ENCODE measurements at places on chromosomes 1 and 21.

DNA sequence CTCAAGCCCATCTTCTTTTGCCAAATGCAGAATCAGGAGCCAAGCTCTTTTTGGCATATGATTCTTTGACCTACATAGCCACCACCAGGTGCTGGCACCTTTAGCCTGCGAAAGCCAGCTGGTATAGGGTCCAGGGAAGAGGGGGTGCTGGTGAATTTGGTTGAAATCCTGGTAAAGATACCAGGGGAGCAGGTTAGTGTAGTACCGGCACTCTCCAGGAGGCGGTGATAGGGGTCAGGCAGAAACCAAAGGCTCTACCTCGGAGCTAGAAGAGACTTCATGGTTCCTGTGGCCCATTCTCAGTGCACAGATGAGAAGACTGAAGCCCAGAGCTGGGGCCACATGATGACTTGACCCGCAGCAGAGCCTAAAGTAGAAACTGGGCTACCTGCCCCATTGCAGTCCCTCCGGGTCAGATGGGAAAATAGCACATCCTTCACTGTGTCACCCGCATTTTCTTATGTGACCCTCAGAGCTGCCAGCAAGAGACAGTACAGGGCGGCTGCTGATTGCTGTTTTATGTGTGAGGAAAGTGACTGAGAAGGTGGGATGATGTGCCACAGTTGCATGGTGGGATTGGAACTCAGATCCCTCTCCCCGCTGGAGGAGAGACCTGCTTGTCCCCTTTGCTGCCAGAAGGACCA lies 36.0 kb upstream of the IL19 start:
- DNase-seq = peak; percentile 47

GRCh38 chr21:42827588-42827987 lies 51.8 kb downstream of the WDR4 start:
- no peak for DNase-seq

DNA sequence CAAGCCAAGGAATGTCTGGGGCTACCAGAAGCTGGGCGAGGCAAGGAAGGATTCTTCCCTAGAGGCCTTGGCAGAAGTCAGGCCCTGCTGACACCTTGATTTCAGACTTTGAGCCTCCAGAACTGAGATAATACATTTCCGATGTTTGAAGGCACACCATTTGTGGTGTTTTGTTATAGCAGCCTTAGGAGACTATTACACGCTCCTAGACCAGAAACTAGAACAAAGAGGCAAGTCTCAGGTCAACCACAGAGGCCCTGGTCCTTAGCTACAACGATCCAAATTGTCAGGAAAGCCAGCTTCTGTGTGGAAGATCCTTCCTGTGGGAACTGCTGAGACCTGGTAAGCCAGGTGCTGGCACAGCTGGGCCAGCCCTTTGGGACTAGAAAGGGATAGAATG lies 19.7 kb upstream of the AHCTF1 start:
- no peak for DNase-seq

GRCh38 chr1:237482777-237483176 lies 407.9 kb downstream of the ZP4 start:
- DNase-seq = no peak

DNA sequence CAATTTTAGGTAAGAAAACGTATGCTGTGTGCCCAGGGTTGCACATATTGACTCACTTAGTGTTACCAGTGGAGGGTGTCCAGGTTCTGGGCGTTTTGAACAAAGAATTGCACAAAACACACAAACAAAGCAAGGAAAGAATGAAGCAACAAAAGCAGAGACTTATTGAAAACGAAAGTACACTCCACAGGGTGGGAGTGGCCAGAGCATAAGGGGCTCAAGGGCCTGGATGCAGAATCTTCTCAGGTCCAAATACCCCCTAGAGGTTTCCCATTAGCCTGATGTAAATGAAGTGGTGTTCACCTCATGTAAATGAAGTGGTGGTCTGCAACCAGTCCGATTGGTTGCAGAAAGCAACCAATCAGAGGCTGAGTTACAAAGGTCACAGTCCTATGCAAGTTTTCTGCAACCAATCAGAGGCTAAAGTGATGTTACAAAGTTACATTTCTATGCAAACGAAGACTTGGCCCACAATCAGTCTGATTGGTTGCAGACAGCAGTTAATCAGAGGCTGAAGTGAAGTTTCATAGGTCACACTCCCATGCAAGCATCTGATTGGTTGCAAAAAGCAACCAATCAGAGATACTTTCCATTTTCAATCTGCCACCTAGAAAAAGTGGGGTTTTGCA lies 228.3 kb downstream of the ST6GALNAC3 start:
- DNase-seq = no peak

GRCh38 chr1:201648907-201649721 lies 110.2 kb downstream of the NAV1 start:
- DNase-seq = no peak

- no peak for DNase-seq
Observed at GRCh38 chr1:167373398-167373797, 144.9 kb downstream of the CD247 start.

DNA sequence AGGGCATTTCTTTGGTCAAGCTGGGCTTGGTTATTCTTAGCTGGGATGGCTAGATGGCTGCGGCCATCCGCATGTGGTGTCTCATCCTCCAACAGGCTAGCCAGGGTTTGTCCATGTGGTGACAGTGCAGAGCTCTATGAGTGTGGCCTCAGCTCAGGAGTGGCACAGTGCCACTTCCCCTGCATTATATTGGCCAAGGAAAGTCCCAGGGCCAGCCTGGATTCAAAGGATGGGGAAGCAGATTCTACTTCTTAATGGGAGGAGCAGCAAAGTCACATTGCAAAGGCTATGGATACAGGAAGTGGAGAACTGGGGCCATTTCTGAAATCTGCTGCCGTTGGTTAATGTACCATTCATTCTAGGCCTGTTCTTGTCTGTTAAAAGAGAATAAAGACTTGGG lies 34.4 kb downstream of the STUM start:
- no peak for DNase-seq

GRCh38 chr1:87644579-87645190 lies 316.0 kb downstream of the LMO4 start:
- no peak for DNase-seq

DNA sequence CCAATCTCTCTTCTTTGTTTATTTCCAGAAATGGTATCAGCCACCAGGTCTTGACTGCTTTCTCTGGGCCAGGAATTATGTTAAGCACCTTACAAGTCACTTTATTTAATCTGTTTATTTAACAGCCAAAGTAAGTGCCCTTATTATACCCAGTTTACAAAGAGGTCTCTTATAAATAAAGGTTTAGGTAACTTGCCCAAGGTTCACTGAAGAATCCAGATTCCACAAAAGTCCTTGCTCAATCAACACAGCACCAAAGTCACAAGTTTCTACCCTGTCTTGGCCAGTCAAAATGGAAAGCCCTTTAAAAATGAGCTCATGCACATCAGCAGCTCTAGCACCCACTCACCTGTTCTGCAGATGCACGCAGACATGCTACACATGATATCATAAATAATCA lies 28.0 kb upstream of the ATP1A1 start:
- DNase-seq = no peak

DNA sequence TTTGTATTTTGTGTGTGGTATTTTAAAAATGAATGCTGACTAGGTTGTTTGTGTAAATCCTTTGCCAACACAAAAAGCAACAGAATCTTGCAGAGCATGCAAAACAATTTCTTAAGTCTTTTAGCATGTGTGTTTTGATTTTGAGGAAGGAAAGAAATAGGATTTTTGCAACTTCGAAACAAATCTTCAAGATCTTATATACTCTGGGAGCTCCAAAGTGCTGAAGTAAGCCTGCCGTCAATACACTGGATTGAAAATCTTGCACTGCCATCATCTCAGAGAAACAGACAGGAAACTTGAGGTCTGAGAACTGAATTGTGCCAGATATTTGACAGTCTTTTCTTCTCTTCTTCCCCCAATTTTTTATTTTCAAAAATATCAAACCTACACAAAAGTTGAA lies 29.3 kb upstream of the DISP1 start:
- DNase-seq = no peak

DNA sequence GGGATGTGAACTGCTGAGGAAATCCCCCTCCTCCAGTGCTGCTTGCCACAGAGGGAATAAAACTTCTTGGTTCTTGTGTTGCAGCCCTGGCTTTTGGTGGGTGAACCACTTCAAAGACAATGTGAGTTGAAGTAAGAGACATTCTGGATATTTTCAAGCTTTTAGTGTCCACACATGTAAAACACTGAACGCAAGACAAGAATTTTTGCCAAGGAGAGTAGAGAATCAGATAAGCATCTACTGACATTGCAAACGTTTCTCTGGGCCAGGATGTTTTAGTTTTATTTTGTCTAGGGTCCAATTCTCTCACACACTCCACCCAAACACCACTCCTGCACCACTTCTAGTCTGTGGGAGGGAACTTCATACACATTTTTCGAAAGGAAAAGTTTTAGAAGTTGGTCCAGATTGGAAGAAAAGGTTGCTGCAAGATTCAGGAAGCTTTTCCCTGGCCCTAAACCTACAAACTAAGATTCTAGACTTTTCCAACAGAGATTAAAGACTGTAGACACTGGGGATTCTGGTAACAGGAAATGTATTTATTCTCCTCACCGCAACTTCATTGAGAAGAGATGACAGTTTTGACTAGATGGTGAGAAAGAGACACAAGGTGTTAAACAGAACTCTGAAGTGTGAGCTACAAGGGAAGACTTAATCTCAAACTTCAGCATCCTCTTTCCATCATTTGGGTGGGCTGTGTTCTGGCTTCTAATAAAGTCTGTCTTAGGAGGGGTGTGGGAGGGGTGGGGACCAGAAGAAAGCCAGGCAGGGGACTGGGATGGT lies 16.1 kb downstream of the FASLG start:
- no peak for DNase-seq

GRCh38 chr1:109792056-109792831 lies 28.5 kb upstream of the EPS8L3 start:
- no peak for DNase-seq

- DNase-seq = no peak
Observed at GRCh38 chr1:151834239-151834638, 2.6 kb upstream of the RORC start.

- no peak for DNase-seq
Observed at GRCh38 chr1:47637111-47637685, 199.4 kb downstream of the FOXD2 start.

DNA sequence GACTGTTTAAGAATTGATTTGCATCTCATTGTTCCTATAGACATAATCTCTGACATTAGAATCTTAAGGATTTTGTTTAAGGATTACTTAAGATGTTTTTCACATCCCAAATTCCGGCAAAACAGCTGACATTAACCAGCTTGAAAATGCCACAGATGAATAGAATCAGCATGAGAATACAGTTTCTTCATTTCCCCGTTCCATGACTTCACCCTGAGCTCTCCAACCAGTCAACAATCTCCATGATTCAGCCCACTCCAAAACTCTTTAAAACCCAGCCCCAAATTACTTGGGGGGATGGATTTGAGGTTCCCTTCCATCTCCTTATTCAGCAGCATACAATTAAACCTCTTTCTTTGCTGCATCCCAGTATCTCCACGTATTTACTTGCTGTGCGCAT lies 201.0 kb downstream of the LYPLAL1 start:
- no peak for DNase-seq

- no peak for DNase-seq
Observed at GRCh38 chr1:196970182-196970581, 7.2 kb upstream of the CFHR5 start.

DNA sequence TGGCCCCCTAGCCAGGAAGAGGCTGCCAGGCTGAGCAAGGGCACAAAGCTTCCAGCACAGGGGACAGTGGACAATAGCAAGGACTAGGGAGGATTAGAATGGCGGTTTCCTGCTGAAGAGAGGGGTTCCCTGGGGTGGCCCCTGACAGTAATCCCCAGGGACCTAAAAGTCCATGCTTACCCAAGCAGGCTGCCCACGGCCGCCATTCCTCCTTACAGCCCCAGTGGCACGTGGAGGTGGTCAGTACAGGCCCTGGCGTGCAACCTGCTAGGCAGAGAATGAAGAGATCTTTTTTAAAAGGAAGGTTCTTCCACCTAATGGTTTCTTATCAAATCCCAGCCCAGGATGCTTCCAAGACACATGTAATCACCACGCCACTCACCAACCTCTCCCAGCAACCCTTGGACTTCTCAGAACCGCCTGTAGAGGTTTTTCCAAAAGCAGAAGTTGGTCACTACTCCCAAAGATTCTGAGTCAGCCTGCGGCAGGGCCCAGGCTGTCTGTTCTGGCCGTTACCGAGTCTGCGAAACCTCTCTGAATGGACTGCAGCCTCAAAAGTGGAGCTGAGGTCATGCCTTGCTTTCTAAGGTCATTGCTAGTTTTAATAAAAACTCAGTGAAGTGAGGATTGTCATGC lies 926 bp downstream of the MRPL55 start:
- no peak for DNase-seq

GRCh38 chr1:56644919-56645676 lies at the start of gene PRKAA2:
TSS of gene PRKAA2 (plus strand) at chr1:56645314. CDS start at chr1:56645388, 74 bp downstream.
- DNase-seq = peak; percentile 17

GRCh38 chr1:163970151-163970550 lies 588.8 kb upstream of the PBX1 start:
- DNase-seq = no peak

DNA sequence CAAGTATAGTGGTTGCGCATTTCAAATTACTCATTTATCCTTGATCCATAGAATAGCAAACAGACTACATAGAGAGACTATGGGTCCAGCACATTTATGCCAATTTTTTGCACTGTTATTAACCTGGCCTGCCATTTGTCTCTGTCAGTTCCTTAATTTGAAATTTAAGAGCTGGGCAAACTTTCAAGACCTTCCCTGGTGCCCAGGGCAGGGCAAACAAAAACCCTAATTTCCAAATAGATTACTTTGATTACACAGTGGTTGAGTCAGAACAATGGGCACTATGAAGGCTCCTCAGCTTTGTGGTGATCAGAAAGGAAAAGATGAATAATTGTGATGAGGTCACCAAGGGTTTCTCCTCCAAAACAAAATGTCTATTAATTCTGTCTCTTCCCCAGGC lies 80.6 kb downstream of the TNFSF18 start:
- no peak for DNase-seq

DNA sequence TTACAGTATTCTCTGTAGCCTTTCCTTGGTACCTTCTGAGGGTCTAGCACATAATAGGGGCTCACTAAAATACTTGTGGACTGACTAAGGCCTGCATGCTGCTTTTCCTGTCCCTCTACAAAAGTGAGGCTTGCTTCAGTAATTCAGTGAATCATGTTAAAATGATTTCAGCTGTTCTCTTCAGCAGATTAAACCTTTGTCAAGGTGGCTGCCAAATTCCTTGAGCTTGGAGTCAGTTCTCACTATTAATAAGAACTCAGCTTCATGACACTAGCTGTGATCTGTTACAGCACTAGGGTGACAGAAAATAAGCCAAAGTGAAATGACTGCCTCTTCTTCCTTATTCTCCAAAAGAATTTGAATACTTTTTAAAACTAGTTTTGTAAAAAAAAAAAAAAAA lies 128.8 kb downstream of the KCNN3 start:
- no peak for DNase-seq

Measured in NCI-H187 (cell line).